PC-9 (cell line): ENCODE measurements at places on chromosomes 3 and 15. TPM values are rescaled to one million over a fixed set of nuclear protein-coding genes. Genes with fewer than 3 reads are reported as not detected.
A peak's percentile ranks its signal among the peaks of the same experiment; 100 is the strongest.

- H3K36me3 ChIP-seq, result peaks cover 3% of the 10 kb centered on the region; the same call in 1 of the 2 replicates
- no peaks in the 10 kb centered on the region for H3K27me3 ChIP-seq
- peaks cover 13% of the 10 kb centered on the region for H3K4me1 ChIP-seq
- no peak overlapping the region for H3K4me3 ChIP-seq
- no peak for DNase-seq
These were observed 37.1 kb downstream of the SEMA3G start for GRCh38 chr3:52407779-52408178.

DNA sequence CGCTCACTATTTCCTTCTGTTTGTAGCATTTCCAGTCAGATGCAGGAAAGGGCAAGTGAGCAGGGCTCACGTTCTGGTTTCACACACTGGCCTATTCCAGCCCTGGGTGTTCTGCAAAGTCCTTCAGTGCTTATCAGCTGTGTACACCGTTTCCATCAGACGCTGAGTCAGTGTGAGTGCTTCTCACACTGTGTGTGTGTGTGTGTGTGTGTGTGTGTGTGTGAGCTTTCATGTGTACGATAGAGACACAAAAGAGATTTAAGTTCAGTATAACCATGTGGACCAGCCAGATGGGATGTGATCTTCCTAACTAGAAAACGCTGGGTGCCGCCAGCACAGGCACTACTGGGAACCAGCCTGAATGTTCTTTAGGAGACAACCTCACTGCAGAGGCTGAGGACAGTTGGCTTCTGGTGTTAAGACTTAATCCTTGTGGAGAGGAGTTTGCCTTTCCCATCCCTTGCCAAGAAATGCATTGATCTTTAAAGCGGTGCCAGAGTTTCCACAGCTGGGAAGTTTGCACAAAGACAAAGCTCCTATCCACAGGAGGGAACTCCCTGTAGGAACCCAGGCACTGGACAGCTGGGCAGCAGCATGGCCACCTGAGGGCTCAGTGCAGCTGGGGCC is 3.9 kb upstream of the CHSY1 start:
- no peak for DNase-seq
- H3K27me3 ChIP-seq, result peaks cover 9% of the 10 kb centered on the region

DNA sequence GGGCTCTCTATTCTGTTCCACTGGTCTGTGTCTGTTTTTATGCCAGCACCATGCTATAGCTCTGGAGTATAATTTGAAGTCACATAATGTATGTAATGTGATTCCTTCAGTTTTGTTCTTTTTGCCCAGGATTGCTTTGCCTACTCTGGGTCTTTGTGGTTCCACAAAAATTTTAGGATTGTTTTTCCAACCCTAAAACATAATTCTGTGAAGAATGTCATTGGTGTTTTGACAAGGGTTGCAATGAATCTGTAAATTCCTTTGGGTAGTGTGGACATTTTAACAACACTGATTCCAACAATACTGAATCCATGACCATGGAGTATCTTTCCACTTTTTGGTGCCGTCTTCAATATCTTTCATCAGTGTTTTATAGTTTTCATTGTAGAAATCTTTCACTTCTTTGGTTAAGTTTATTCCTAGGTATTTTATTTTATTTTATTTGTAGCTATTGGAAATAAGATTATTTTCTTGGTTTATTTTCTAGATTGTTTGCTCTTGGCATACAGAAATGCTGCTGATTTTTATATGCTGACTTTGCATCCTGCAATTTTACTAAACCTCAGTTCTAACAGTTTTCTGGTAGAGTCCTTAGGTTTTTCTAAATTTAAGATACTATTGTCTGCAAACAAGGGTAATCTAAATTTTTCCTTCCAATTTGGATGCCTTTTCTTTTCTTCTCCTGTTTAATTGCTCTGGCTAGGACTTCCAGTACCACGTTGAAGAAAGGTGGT is 29.7 kb downstream of the TJP1 start:
- H3K4me1 ChIP-seq, result no peaks in the 10 kb centered on the region
- no peak overlapping the region for H3K27ac ChIP-seq
- H3K4me3 ChIP-seq, result no peak overlapping the region
- no peaks in the 10 kb centered on the region for H3K27me3 ChIP-seq
- DNase-seq, result no peak

Gene C3orf49
- total RNA-seq, result not detected in 2 replicates

Gene SV2B
- total RNA-seq, result not detected in 2 replicates

Gene ILDR1
- total RNA-seq, result 4.2 and 5.1 TPM in 2 replicates

DNA sequence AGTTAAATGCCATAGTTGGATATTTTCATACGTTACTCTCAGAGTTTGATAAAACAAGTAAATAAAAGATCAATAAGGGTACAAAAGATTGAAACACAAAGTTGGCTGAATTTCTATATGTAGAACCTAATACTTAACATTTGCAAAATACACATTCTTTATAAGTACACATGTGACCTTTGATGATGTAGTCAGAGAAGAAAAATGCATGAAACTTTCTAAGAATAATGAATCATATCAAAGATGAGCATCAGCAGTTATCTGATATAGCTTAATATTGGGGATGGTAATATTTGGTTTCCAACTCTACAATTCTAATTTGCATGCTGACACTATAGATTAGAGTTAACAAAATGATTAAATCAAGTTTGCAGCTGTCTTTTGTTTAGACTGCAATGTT is 188.0 kb upstream of the TGFBR2 start:
- no peak overlapping the region for H3K4me3 ChIP-seq
- no peak for DNase-seq
- no peaks in the 10 kb centered on the region for H3K27me3 ChIP-seq
- no peaks in the 10 kb centered on the region for H3K4me1 ChIP-seq

Gene C3orf70
- total RNA-seq, result not detected in 2 replicates

DNA sequence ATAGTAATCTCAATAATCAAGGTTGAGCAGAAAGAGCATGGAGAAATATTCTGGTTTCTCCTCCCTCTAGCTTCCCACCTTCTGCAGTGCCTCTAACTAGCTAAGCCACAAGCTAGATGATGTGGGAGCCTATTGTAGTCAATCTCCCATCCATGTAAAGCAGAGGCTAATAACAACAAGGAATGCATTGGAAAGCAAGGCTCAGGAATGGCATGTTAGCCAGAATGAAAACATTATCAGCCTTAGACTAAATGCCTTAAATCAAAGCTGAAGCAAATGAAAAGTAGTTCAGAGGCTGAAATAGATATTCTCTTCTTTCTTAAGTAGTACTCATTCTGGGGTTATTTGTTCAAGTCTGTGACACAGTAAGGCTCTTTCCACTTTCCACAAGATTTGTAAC is 350.3 kb upstream of the DPPA4 start:
- H3K4me1 ChIP-seq, result peaks cover 13% of the 10 kb centered on the region
- H3K27ac ChIP-seq, result no peak overlapping the region
- no peak overlapping the region for H3K4me3 ChIP-seq
- H3K27me3 ChIP-seq, result no peaks in the 10 kb centered on the region
- DNase-seq, result no peak
- no peaks in the 10 kb centered on the region for H3K36me3 ChIP-seq

Gene SCG3
- not detected in 2 replicates for total RNA-seq

DNA sequence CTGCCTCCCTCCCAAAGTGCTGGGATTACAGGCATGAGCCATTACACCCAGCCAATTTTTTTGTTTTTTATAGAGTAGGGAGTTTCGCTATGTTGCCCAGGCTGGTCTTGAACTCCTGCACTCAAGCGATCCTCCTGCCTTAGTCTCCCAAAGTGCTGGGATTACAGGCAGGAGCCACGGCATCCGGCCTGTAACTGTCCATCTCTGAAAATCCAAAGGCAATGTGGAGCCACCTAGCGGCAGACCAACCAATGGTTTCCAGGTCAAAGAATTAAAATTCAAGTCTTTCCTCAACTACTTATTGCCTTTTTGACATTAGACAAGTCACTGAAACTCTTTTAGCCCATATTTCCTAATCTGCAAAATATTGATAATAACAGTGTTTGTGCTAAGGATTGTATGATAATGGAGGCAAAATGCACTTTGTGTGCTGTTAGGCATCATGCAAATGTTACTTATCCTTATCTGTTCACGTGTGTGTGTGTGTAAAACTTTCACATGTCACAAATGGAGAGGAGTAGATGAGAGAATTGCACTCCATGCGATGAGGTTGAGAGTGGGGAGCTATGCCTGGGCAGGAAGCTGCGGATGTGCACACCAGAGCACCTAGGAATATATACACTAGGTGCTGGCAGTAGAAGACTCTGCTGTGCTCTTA is 48.7 kb downstream of the COL8A1 start:
- H3K27ac ChIP-seq, result no peak overlapping the region
- H3K27me3 ChIP-seq, result no peaks in the 10 kb centered on the region
- H3K4me3 ChIP-seq, result no peak overlapping the region
- no peaks in the 10 kb centered on the region for H3K4me1 ChIP-seq

DNA sequence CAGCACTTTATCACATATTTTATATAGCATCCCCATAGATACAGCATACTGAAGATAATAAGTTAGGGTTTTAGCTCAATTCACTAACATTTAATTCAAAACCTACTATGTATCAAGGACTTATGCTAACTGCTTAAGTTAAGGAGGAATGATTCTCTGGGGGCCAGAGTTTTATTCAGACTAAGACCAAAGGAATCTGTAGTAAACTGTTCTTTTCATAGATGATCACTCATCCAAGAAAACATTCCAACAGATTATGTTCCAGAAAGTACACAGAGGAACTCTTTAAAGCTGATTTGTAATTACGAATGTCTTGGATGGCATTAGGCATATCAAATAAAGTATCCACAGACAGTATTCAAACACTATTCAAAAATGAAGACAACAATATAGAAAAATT is 226.4 kb downstream of the SCAPER start:
- no peaks in the 10 kb centered on the region for H3K36me3 ChIP-seq
- H3K4me3 ChIP-seq, result no peak overlapping the region
- H3K27me3 ChIP-seq, result no peaks in the 10 kb centered on the region
- no peaks in the 10 kb centered on the region for H3K4me1 ChIP-seq

Gene BNC1
- 0.70 and 0.83 TPM in 2 replicates for total RNA-seq

Gene IGF2BP2
- total RNA-seq, result 140 and 150 TPM in 2 replicates

Gene FSTL1
- total RNA-seq, result 225 and 256 TPM in 2 replicates

Gene MYL3
- total RNA-seq, result not detected in 2 replicates

Gene ZNF35
- 5.4 and 7.0 TPM in 2 replicates for total RNA-seq

GRCh38 chr3:56003129-56003528 is 465.1 kb downstream of the ERC2 start:
- no peak for DNase-seq
- 0 out of 2 replicates have a peak, but pooled peaks cover 4% of the 10 kb centered on the region for H3K4me1 ChIP-seq
- no peaks in the 10 kb centered on the region for H3K36me3 ChIP-seq
- no peak overlapping the region for H3K4me3 ChIP-seq

- H3K27ac ChIP-seq, result 0 out of 2 replicates have a peak overlapping the region, but pooled peaks have one; percentile 16
- H3K4me1 ChIP-seq, result peaks cover 30% of the 10 kb centered on the region
- no peak for DNase-seq
- H3K36me3 ChIP-seq, result no peaks in the 10 kb centered on the region
These were observed 117.0 kb downstream of the SMAD6 start for GRCh38 chr15:66819084-66819483.

DNA sequence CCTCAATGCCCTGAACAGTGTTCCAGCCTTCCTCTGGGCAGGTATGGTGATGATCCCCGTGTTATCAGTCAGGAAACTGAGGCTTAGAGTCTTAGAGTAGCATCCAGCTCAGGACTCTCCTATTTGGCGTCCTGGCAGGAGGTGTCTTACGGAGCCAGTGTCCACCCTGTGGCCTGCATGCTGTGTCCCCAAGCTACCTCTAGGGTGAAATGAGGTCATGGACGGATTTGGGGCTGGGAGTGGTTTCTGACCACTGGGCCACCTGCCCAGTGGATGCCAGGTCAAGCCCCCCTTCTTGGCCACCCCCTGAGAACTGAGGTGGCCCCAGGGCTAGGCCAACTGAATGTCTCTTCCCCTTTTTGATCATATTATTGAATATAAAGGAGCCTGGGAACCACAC is 27.2 kb upstream of the SLC6A6 start:
- H3K36me3 ChIP-seq, result no peaks in the 10 kb centered on the region
- no peak overlapping the region for H3K27ac ChIP-seq
- no peak for DNase-seq
- H3K4me1 ChIP-seq, result peaks cover 62% of the 10 kb centered on the region
- H3K4me3 ChIP-seq, result no peak overlapping the region

DNA sequence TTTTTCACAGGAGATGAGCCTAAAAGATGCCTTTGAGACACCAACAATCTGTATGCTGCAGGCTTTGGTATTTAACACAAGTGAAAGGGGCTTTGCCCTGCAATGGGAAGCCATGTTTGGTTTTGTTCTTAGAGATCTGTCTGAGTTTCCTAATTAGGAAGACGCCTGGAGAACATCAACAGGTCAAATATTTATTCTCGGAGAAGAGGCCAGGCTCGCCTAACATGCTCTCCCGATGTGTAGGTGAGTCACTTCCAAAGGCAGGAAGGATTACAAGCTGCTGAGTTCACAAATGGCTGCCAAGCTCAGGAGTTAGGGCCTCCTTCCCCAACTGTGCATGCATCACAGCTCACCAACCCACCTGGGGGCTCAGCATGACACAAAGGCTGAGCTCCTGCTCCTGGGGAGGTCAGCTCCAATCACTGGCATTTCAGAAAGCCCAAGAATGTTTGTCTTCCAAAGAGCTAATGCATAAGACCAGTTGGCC is 119.5 kb upstream of the PRICKLE2 start:
- peak; percentile 67 for DNase-seq
- no peaks in the 10 kb centered on the region for H3K36me3 ChIP-seq
- peak overlapping the region; percentile 60; the same call in 1 of the 2 replicates for H3K27ac ChIP-seq
- peaks cover 35% of the 10 kb centered on the region for H3K4me1 ChIP-seq

Gene STARD5
- total RNA-seq, result 0.41 and 0.80 TPM in 2 replicates

GRCh38 chr15:59839906-59840305 is 150.8 kb upstream of the BNIP2 start:
- no peak overlapping the region for H3K27ac ChIP-seq
- no peak overlapping the region for H3K4me3 ChIP-seq
- H3K36me3 ChIP-seq, result no peaks in the 10 kb centered on the region
- no peaks in the 10 kb centered on the region for H3K27me3 ChIP-seq
- no peak for DNase-seq
- H3K4me1 ChIP-seq, result no peaks in the 10 kb centered on the region

Gene LCTL
- not detected in 2 replicates for total RNA-seq

GRCh38 chr15:31340047-31340446 is 13.4 kb downstream of the KLF13 start:
- H3K27ac ChIP-seq, result no peak overlapping the region
- no peak for DNase-seq
- no peak overlapping the region for H3K4me3 ChIP-seq
- H3K27me3 ChIP-seq, result peaks cover 38% of the 10 kb centered on the region
- H3K36me3 ChIP-seq, result no peaks in the 10 kb centered on the region

GRCh38 chr3:94714194-94714593 is 651.3 kb downstream of the NSUN3 start:
- H3K4me1 ChIP-seq, result no peaks in the 10 kb centered on the region
- no peaks in the 10 kb centered on the region for H3K36me3 ChIP-seq
- H3K27me3 ChIP-seq, result no peaks in the 10 kb centered on the region
- no peak for DNase-seq
- no peak overlapping the region for H3K27ac ChIP-seq

Gene FYTTD1
- 75.4 and 78.3 TPM in 2 replicates for total RNA-seq
